ENCODE measurements at places on chromosomes 12 and 14. TPM values are rescaled to one million over a fixed set of nuclear protein-coding genes. Genes with fewer than 3 reads are reported as not detected.

The PIP4P1 gene
- total RNA-seq = 18.9 TPM

DNA sequence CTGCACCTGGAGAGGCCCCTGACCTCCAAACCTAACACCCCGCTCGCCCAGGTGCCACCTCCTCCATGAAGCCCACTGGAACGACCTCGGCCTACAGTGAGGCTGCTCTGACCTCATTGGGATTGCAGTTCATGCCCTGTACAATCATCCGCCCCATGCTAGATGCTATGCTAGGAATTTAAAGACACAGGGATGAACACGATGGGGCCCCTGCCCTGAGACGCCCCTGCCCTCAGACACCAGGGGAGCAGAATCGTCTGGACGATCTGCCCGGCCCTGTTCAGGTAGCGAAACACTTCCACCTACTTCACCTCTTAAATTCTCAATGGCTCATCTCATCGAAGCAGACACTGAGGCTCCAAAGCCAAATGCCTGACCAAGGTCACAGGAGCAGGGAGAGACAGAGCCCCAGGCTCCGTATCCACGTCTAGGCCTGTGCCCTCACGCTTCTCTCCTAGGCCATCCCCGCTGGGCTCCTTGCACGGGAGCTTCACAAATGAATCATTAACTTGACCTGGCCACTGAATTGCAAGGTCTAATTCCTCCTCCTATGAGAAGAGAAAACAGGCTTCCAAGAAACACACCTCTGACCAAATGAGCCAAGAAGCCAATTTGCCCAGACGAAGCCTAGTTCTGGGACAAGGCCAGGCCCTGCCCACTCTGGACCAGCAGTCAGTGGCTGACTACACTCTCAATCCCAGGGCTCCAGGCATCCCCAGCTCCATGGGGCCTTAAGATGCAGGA, 35.2 kb downstream of the SCARB1 start:
- H3K4me1 ChIP-seq = peaks cover 2% of the 10 kb centered on the region
- no peaks in the 10 kb centered on the region for H3K27me3 ChIP-seq
- H3K27ac ChIP-seq = no peak overlapping the region
- no peaks in the 10 kb centered on the region for H3K36me3 ChIP-seq

DNA sequence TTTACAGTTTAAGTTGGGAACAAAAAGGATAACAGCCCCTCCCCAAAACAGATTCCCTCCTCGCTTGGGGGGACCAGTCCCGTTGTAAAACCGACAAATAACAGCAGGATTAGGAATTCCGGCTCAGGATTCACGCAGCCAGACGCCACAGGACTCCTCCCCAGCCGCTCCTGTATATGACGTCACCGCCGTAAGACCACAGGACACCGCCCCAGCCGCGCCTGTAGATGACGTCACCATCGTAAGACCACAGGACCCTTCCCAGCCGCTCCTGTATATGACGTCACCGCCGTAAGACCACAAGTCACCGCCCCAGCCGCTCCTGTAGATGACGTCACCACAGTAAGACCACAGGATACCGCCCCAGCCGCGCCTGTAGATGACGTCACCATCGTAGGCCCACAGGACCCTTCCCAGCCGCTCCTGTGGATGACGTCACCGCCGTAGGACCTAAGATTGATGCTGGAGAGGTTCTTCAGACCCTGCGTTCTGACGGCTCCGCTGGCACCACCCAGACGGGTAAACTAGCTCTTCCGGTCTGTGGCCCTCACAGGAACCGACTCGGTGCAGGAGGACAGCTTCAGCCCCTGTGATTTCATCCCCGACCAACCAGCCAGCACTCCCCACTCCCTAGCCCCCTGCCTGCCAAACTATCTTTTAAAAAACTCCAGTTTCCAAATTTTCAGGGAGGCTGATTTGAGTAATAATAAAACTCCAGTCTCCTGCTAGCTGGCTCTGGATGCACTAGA, 43.9 kb upstream of the FBRSL1 start:
- H3K27ac ChIP-seq = no peak overlapping the region
- no peak for DNase-seq
- peaks cover 12% of the 10 kb centered on the region for H3K27me3 ChIP-seq
- H3K36me3 ChIP-seq = no peaks in the 10 kb centered on the region
- H3K4me3 ChIP-seq = peak overlapping the region; percentile 40

- H3K27ac ChIP-seq = no peak overlapping the region
- H3K27me3 ChIP-seq = no peaks in the 10 kb centered on the region
- no peak overlapping the region for H3K4me3 ChIP-seq
- no peaks in the 10 kb centered on the region for H3K36me3 ChIP-seq
- DNase-seq = no peak
Observed at GRCh38 chr12:110928700-110929099, 8.3 kb upstream of the MYL2 start.

The TEDC1 gene
- total RNA-seq = 0.16 TPM

- H3K4me1 ChIP-seq = peaks cover 10% of the 10 kb centered on the region
- H3K4me3 ChIP-seq = no peak overlapping the region
- H3K27ac ChIP-seq = no peak overlapping the region
Observed at GRCh38 chr14:99230208-99231151, 41.5 kb downstream of the BCL11B start.

The TAS2R31 gene
- total RNA-seq = 8.6 TPM

The NXPH4 gene
- total RNA-seq = not detected

The CLEC14A gene
- total RNA-seq = 9.5 TPM

The GLIPR1L2 gene
- total RNA-seq = 3.0 TPM

- no peak for DNase-seq
- H3K27me3 ChIP-seq = peaks cover 3% of the 10 kb centered on the region
- no peaks in the 10 kb centered on the region for H3K36me3 ChIP-seq
- no peak overlapping the region for H3K4me3 ChIP-seq
- no peaks in the 10 kb centered on the region for H3K4me1 ChIP-seq
- no peak overlapping the region for H3K27ac ChIP-seq
Observed at GRCh38 chr14:100807979-100808734, 17.8 kb upstream of the MEG3 start.

DNA sequence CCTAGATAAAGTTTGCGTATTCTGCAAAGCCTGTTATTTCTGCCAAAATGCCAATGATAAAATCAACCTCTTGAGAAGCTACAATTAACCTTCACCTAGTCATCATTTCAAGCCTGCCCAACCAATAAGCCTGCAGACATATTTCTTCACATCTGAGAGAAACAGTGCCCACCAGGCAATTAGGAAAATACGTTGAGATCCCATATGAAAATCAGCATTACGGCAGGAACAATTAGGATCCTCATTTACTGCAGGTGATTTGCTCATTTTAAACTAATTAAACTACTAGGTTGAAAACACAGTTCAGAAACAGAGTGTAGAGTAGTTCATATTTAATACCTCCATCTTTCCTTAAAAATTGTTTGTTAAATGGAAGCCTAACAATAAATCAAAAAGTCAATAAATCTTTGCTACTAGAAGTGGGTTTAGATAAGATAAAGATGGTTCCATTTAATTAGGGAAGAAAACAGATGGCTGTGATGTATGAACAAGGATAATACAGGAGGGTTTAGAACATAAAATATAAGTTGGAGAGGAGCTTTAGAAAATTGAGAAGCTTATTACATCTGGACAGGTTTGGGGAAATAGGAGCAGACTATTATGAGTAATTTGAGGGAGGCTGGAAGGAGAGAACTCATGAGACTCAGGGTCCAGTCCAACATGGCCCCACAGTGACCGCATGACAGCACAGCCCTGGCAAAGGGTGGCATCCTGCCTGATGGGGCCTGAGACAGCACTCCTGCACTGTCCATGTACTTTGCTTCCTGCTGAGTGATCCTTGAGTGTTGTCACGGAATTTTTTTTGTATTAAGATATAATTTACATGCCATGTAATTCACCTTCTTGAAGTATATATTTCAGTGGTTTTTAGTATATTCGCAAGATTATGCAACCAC, 26.9 kb upstream of the PYGL start:
- no peaks in the 10 kb centered on the region for H3K36me3 ChIP-seq
- no peak overlapping the region for H3K4me3 ChIP-seq
- no peak overlapping the region for H3K27ac ChIP-seq
- no peaks in the 10 kb centered on the region for H3K27me3 ChIP-seq
- no peak for DNase-seq
- no peaks in the 10 kb centered on the region for H3K4me1 ChIP-seq

The RNU6-8 gene
- total RNA-seq = not detected

The DNAJC22 gene
- under 0.01 TPM for total RNA-seq

The GNB3 gene
- total RNA-seq = 8.9 TPM
